Motor neuron (in vitro differentiated cells): ENCODE measurements at places on chromosomes 11 and 22.

DNA sequence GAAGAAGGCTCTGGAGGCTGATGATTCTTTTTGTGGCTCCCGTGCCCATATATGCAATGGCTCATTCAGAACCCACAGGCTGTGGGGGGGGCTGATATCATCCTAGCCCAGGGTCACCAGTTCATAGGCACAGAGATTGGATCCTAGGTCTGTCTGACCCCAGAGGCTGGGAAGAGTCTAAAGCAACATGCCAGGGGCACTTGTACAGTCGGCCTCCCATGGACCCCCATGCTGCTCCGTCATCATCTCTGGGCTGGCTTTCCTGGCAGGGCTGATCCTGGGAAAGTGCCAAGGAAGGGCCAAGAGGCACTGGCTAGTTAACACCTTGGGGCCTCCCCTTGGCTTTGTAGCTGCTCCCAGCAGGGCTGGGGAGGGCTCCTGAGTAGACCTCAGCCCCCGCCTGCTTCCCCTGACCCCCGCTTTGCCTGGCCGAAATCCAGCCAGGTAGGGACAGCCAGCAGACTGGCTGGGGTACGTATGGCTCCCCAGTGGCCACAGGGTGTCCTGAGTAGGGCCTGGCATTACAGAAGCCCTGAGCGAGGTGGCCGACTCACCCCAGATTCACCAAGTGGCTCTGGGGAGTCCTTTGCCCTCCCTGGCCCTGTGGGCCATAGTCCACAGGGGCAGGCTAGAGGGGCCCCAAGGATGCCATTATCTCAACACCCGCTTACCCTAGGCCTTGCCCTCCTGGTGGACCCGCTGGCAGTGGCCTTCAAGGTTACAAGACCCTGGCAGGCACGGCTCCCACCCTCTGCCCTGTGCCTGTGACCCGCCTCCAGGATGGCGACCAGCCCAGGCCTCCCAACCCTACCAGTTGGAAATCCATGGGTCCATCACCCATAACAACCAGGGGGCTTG lies 22.5 kb downstream of the FADS3 start:
- no peak for ATAC-seq

DNA sequence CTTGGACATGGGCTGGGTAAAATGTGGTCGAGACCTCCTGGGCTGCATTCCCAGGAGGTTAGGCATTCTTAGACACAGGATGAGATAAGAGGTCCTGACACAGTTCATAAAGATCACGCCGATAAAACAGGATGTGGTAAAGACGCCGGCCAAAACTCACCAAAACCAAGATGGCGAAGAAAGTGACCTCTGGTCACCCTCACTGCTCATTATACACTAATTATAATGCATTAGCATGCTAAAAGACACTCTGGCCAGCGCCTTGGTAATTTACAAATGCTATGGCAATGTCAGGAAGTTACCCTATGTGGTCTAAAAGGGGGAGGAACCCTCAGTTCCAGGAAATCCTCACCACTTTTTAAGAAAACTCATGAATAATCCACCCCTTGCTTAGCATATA lies 983.3 kb downstream of the OPCML start:
- ATAC-seq, result no peak

DNA sequence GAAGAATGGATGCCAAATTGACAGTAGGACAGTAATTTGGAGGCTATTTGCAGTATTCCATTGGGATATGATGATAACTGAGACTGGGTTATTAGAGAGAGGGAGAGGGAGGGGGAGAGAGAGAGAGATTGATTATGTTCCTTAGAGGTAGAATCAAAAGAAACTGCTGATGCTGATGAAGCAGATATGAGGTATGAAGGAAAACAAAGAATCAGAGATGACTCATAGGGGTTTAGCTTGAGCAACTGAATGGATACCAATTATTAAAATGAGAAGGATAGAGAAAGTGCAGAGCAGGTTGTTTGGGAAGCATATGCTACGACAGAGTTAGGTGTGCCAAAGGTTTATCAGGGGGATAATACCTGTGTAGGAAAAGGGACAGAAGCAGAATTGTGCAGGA lies 12.8 kb upstream of the NUCB2 start:
- peak; percentile 35 for ATAC-seq

DNA sequence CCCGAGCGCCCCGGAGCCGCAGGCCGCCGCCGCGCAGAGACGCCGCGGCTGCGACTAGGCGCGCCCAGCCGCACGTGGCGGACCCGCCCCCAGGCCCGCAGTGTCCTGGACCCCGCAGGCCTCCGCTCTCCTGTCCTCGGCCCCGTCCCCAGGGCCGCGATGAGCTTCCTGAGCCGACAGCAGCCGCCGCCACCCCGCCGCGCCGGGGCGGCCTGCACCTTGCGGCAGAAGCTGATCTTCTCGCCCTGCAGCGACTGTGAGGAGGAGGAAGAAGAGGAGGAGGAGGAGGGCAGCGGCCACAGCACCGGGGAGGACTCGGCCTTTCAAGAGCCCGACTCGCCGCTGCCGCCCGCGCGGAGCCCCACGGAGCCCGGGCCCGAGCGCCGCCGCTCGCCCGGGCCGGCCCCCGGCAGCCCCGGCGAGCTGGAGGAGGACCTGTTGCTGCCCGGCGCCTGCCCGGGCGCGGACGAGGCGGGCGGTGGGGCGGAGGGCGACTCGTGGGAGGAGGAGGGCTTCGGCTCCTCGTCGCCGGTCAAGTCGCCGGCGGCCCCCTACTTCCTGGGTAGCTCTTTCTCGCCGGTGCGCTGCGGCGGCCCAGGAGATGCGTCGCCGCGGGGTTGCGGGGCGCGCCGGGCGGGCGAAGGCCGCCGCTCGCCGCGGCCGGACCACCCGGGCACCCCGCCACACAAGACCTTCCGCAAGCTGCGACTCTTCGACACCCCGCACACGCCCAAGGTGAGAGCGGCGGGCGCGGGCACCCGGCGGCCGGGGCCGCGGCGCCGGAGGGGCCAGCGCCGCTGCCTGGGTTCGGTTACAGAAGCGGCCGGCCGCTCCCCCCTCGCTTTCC lies 528 bp downstream of the WEE1 start:
- ATAC-seq, result no peak

- ATAC-seq, result no peak
These were observed 6.7 kb upstream of the ADAMTS15 start for GRCh38 chr11:130441719-130442118.

DNA sequence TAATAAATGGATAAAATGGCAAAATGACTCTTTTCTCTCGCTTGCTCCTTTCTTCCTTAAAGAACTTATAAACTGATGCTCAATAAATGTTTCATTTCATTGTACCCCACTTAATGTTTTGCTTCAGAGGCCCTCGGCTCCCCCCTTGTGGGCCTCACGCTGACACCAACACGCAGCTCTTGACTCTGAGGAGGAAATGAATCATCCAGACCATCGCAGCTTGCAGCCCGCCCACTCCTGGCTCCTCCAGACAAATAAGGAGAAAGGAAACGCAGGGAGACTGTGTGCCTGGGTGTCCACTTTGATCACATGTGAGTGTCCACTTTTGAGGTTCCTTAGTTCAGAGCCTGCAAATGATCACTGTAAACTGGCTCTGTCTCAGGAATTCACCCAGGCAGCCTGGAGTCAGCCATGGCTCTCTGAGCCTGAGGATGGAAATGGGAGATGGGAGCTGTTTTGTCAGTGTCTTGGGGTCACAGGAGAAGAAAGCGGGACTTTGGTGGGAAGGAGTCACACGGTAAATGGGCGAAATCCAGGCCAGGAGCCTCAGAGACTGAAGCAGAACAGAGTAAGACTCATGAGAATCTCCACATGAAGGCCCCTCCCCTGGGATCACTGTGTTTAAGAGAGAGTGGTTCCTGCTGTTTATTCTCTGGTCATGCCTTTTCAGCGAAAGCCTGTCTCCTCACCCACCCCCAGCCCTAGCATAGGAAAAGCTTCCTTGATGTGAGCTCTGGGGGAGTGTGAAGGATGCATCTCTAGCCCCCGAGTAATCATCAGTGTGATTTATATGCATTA lies 96.5 kb downstream of the CWC15 start:
- ATAC-seq, result peak; percentile 100

- peak; percentile 47 for ATAC-seq
These were observed 147.3 kb downstream of the FEZ1 start for GRCh38 chr11:125348674-125349309.

DNA sequence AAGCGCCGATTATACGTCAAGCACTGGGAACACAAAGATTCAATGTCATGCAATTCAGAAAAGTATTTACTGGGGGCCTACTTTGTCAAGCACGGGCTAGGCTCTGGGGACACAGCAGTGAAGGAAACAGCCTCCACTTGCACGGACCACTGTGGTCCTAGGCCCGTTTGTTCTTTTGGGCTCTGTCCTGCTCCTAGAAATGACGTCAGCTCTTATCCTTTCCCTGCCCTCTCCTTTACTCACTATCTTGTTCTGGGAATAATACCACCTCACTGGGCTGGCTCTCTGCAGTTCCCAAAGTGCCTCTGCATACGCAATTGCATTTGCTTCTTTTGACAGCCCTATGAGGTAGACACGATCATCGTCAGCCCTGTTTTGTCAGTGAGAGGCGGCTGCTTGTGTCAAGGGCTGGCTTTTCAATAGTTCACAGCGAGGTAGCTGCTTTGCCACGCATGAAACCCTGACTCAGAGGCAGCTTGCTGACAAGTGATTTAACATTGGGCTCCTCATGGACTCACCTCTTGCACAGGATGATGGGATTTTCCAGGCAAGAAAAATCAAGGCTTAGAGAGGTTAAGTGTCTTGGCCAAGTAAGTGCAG lies 22.9 kb upstream of the IGSF22 start:
- no peak for ATAC-seq

GRCh38 chr11:48093323-48093722 lies 113.0 kb downstream of the PTPRJ start:
- no peak for ATAC-seq

DNA sequence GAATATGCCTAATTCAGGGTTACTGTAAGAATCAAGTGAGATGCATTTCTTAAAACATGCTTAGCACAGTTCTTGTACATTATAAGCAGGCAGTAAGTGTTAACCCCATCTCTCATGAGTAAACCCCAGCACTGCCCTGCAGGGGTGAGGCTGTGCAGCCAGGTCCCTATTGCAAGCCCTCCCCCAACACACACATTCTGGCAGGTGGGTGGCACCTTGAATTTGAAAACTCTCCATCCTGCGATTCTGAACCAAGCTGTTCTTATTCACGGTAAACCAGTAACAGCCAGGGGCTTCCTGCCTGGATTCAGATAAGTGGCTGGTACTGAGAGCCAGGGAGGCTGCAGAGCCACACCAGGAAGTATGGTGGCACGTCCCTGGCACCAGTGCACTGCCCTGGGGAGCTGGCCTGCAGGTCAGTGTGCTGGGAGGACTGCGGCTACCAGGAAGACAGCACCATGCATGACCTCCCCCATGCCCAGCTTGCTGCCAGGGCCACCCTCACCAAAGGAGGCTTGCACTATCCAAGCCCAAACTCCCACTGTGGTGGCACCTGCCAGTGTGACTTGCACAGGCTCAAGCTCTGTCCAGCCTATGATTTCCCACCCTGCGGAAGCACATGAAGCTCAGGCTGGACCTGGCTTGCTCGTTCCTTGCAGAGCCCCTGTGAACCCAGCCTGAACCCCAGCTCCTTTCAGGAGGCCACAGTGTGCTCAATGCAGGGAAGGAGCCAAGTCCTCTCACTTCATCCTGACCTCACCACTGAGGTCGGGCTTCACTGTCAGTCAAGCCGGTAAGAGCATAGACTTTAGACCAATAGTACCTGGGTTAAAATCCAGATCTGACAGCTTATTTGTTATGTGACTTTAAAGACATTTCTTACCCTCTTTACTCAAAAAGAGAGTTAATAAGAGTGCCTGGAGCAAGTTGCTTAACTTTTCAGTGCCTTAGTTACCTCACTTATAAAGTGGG lies 88.1 kb downstream of the MICAL2 start:
- ATAC-seq, result no peak

DNA sequence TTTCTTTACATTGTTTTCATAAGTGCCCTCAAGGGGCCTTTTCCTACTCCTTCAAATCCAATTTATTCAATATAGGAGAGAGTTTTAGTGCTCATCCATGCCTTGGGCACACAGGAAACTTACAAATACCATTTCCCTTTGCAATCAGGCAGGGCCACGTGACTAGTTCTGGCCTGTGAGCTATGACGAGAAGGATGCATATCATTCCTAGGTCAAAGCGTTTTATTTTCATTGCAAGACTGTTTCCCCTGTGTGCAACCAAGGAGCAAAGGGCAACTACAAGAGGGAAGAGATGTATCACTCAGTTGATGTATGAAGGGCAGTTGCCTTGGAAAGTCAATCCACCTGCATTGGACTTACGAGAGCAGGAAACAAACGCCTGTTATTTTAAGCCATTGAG lies 1.9 kb upstream of the TRAF6 start:
- ATAC-seq, result no peak

GRCh38 chr22:44441401-44442185 lies 56.4 kb downstream of the RTL6 start:
- no peak for ATAC-seq

- ATAC-seq, result no peak
These were observed 1.1 kb upstream of the CD6 start for GRCh38 chr11:60970369-60970774.

DNA sequence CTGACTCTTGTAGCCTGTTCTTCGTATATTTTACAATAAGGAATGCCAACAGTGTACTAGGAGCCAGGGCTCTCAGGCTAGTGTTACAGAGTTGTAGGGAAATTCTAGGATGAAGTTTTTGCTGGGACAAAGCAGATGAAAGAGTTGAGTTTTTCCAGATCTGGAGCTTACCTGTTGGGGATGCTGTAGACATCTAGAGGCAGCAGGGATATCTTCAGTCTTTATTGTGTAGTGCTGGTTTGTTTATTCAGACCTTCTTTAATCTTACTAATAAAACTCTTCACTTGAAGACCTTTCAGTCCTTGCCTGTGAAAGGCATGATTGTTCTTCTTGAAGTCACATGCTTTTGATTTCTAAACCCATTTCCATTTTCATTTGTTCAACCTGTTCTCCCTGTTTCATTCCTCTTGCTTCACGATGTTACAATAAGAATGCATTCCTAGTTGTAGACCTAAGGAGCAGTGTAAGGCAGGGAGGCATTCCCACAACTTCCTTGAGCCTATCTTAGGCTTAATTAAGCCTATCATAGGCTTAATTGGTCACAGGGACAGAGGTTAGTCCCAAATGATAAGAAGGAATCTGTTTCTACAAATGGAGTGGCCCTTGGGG lies 7.9 kb upstream of the SLC37A2 start:
- no peak for ATAC-seq

GRCh38 chr22:46250783-46251125 lies 661 bp upstream of the CDPF1 start:
- no peak for ATAC-seq

- ATAC-seq, result no peak
These were observed 30.8 kb downstream of the APLP2 start for GRCh38 chr11:130100381-130101095.

GRCh38 chr11:68469642-68470041 lies 9.1 kb downstream of the PPP6R3 start:
- ATAC-seq, result no peak

GRCh38 chr22:31871480-31871879 lies 72.9 kb upstream of the YWHAH start:
- no peak for ATAC-seq
